ENCODE measurements at places on chromosomes 2 and 18. TPM values are rescaled to one million over a fixed set of nuclear protein-coding genes. Genes with fewer than 3 reads are reported as not detected.

DNA sequence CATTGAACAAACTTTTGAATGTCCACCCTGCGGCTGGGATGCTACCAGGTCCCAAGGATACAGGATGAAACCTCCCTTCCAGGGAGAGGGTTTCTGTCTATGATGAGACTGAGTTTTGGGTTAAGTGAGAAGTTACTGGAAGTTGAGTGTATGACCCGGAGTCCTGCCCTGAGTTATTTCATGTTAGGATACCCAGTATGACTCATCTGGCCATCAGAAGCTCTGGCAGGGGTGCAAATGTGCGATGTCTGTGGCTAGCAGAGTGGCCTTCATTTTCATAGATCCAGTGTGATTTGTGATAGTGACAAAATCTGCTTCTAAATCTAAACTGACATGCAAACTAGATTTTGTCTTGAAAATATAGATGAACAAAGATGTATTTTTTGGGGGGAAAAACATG, 55.3 kb downstream of the KCTD1 start:
- DNase-seq: no peak

GRCh38 chr2:128425731-128426620, 107.3 kb upstream of the HS6ST1 start:
- no peak for DNase-seq

- DNase-seq: no peak
These were observed 1.2 kb downstream of the ASAP2 start for GRCh38 chr2:9207641-9208311.

- no peak for DNase-seq
These were observed 673 bp upstream of the SMCHD1 start for GRCh38 chr18:2654928-2655177.

DNA sequence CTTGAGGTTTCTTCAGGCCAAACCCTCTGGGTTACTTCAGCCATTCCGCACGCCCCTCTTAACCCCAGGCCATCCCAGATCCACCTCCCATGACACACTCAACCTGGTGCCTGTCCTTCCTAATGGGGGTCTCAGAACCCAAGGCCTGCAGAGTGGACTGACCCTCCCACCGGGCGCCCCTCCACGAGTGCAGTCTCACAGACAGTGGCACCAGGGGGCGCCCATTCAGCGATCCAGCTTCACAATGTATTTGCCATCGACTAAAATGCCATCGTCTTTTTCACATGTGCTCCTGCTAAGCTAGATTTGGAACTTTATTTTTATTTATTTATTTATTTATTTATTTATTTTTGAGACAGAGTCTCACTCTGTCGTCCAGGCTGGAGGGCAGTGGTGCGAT, 38.5 kb downstream of the INPP5D start:
- no peak for DNase-seq

GRCh38 chr2:74499267-74499939, at the start of gene LBX2:
LBX2 (minus strand) TSS chr2:74499603; CDS start chr2:74499537, 66 bp downstream.
- no peak for DNase-seq

VSNL1 gene
- not detected for total RNA-seq
